ENCODE measurements at places on chromosomes 13 and 19.

GRCh38 chr13:73608711-73609485, 525.3 kb downstream of the KLF12 start:
- no peak for DNase-seq

GRCh38 chr13:76829572-76830327, 56.5 kb downstream of the KCTD12 start:
- no peak for DNase-seq

DNA sequence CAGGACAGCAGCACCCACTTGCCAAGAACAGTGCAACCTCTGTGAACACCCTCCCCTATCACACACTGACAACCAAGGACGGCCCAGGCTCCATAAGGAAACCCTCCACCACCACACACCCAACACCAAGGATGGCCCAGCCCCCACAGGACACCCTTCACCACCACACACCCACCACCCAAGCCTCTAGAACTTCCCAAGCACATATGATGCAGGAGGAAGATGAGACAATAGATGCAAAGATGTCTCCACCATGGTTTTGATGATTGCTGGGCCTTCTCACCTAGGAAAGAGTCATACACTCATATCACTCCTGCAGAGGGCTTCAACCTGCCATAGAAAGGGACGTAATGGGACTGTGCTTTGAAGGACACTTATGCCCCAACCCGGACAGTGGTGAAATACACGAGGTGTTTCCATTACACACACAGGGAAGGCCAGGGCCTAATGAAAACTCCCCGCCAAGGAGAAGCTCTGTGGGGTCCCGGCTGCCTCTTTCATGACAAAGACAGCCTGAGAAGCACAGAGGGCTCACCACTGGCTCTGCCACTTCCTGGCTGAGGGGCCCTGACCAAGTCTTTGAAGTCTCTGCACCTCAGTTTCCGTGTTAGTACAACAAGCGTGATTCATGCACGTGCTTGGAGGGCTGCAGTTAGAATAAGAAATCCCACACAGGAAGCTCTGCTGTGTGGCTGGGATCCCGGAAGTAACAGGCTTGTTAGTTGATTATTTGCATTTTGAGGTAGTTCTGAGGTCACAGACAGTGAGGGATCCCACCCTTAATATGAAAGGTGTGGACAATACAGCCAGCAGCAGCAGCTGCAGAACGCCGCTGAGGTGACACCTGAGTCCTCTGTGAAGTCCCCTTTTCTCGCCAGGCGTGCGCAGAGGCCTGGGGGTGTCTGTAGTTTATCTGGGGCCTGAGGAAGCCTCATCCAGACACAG, 61.9 kb upstream of the ATP12A start:
- peak; percentile 67 for DNase-seq

DNA sequence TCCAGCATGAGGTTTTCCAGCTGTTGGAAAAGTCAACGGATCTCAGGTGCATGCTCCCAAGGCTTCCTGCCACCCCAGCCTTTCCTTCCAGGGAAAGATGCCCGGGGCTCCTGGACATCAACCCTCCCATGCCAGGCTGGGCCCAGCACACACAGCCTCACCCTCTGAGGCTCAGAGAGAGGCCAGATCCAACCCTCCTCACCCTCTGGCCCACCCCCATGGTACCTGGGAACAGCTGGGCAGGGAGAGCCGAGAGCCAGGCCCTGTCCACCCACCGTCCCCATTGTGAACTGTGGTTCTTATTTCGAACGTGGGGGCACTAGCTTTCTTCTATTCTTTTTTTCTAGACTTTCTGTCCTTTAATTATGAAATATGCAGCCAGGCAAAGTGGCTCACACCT, 9.9 kb upstream of the CCNP start:
- no peak for DNase-seq

DNA sequence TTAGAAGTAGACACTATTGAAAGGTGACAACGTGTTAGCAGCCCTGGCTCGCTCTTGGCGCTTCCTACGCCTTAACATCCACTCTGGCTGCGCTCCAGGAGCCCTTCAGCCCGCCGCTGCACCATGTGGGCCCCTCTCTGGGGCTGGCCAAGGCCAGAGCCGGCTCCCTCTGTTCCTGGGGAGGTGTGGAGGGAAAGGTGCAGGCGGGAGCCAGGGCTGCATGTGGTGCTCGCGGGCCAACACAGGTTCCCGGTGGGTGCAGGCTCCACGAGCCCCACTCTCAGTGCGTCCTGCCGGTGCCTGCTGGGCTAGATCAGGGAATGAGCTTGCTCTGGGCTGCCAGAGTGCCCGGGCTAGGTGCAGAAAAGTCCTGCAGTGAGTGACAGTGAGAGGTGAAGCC, 1284.3 kb downstream of the OLFM4 start:
- DNase-seq: no peak

DNA sequence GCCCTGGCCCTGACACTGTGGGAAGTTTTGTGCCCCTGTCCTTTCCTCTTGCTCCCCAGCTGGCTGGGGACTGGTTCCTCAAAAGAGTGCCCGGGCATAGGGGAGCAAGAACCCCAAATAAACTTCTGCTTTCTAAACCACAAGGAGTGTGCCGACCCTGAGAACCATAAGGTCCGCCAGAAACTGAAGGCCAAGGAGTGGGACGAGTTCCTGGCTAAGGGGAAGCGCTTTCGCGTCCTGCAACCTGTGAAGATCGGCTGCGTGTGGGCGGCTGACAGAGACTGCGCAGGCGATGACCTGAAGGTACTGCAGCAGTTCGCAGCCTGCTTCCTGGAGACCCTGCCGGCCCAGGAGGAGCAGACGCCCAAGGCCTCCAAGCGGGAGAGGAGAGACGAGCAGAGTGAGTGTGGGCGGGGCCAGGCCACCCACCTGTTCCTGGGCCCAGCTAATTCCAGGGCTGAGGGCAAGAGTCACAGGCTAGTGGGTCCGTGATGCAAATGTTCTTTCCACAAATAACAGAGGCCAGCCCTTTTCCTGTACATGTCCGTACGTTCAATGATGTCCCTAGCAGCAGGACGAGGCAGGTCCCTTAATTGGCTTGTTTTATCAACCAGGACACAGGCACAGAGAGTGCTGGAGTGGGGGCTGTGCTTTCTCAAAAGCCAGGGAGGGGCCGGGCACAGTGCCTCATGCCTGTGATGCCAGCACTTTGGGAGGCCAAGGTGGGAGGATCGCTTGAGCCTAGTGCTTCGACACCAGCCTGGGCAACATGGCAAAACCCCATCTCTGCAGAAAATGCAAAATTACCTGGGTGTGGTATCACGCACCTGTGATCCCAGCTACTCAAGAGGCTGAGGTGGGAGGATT, 25.6 kb downstream of the UBXN6 start:
- no peak for DNase-seq

DNA sequence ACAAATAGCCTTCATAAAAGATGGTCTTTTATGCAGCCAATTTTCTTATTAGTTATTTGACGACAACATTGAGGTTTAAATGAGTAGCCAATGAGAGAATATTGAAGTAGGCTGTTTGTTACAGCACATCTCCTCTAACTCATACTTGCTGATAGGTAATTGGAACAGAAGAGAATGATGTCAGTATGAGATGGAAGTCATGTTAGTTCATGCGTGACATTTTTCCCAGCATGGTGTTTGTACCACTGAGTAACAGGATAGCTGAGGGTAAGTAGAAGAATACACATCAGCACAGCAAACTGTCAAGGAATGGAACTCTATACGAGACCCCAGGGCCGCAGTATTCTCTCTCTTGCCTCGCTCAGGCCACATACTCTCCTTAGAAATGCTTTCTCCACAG, 37.2 kb downstream of the COL4A2 start:
- DNase-seq: no peak

- no peak for DNase-seq
Observed at GRCh38 chr13:23463661-23464060, 30.2 kb upstream of the SACS start.

- peak; percentile 64 for DNase-seq
Observed at GRCh38 chr19:14479975-14480699, 5.0 kb upstream of the PTGER1 start.

DNA sequence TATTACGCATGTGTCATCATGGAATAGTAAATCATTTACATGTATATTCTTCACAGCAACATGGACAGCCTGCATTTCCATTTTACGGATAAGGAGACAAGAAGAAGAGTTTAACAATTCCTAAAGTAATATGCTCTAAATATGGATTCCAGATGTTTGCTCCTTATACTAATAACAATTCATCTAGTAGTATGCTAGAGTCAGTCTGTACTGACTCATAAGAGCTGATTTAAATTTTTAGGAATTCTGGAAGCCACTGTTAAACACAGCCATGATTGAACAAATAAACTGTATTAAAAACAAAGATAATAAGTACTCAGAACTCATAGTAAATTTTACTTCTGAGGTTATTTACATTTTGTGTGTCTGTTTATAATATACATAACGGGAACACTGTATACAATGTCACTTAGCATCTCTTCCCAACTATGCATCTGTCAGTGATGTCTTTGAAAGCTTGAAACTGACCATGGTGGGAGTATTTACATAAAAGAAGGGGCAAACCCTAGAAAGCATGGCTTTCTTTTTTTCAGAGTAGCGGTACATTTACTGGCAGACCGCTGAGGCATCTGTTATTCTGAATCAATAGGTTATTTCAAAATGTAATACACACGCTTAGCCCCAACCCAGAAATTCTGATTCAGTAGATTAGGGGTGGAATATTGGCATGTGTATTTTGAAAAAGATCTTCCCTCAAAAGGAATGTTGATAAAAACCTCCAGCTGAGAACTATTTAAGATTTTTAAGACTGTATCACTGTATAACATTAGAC, 12.9 kb downstream of the ZC3H13 start:
- no peak for DNase-seq

DNA sequence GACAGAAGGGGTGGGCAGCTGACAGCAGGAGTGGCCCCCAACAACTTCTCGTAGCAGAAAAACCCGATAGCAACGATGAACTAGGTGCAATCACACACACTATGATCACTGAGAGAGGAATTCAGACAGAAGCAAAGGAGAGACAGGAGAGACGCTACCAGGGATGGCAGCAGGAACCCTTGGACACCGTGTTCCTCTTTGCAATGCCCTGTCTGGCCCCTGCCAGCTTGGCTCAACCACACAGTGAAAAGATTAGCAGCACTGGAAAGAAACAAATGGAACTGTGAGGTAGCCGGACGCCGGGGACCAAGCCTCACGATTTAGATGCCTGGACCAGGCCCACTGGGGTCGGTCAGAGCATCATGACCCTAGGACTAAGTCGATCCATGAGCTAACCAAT, 23.6 kb downstream of the DCAF15 start:
- DNase-seq: no peak

DNA sequence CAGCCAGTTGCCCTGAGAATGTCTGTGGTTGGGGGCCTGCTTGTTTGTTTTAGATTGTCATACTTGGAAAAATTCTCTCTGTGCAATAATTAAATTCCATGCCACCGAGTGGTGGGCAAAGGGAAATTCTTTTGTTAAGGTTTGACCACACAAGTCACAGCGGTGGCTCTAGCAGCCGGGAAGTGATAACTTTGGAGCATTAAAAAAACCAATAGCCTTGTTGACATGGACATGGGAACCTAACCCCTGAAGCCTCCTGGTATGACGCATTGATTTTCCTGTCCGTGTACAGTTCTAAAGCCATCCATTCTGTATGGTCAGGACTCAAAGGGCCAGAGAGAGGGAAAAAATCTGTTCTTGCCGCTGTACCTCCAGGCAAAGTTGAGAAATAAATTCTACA, 384.9 kb upstream of the ZNF507 start:
- no peak for DNase-seq

DNA sequence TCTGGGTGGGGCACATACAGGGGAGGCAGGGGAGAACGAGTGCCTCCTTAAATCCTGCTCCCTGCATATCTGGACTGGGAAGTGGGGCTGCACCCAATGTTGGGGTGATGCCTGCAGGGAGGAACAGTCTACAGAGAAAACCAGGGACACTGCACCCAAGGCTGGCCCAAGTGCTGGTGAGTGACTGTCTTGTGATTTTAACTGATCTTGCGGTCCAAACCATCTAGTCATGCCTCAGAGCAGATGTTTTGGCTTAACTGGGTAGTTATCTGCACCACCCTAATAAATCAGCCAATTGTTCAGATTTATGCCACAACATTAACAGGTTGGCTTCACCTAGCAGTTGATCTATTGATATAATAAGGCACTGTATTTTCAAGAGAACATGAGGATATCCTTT, 219.2 kb upstream of the IRS2 start:
- no peak for DNase-seq

DNA sequence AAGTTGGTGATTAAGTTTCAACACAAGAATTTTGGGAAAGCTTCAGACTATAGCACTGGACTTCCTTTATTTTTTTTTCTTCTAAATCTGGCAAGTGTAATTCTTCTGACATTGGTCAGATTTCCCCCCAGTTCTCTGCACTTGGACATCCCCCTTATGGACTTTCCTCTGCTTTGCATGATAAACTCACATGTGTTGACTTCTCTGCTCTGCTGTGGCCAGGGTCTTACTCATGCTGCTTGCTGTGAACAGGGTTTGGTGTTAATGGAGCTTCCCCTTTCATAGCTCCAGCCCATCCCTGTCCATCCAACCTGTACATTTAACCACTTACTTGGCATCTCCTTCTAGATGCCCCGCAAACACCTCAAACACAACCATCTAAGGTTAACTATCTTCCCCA, 70.5 kb upstream of the SPATA13 start:
- DNase-seq: no peak

DNA sequence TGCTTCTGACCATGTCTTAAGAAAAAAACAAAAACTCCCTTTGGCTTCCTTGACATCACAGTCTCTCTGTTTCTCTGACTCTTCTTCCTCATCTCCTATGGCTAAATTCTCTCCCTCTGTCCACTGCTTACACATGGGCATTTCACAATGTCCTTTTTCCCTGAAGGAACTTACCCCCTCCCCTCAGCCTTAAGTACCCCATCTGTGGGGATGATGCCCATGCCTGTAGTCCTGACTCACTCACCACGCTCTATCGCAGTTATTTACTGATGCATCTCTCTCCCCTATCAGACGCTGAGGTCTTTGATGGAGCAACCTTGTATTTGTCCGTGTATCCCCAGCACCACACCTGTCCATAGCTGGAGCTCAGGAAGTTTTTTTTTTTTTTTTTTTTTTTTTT, 32.4 kb downstream of the ACTN4 start:
- no peak for DNase-seq

GRCh38 chr13:98254513-98254912, 77.4 kb upstream of the RNF113B start:
- no peak for DNase-seq

DNA sequence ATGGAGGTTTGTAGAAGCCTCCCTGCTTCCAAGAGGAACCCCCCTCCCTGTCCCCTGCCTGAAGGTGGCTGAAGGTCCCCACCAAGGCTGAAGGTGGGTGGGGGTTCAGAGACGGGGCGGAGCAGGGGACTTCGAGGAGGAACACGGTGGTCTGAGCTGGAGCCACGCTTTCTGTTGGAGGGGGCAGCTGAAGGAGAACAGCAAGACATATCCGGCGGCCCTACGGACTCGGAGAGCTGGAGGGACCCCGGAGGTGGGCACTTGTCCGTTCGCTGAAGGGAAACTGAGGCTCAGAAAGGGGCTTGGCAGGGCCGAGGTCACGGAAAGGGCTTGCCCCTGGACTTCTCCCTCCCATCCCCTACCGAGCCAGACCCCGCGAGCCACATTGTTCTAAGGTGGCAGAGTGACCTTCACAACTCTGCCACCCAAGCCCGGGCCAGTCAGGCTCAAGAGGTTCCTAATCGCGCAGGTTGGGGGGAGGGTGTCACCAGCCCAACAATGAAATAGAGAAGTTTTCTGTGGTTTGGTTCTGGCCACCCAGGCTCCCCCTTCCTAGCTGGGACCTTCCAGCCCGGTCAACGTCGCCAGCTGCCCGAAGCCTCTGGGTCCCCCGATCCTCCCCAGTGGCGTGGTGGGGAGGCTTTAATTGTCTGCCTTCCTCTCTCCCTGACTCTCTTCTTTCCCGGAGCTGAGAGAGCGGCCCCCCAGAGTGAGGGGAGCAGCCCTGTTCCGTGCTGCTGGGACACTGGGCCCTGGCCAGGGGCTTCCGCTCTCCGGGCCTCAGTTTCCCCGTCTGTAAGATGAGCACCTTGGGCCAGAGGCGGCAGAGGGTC, 15.5 kb upstream of the KCNN1 start:
- DNase-seq: no peak

Measured in activated T-cell treated with anti-CD3 and anti-CD28 coated beads for 24 hours (primary cell).